ENCODE measurements at places on chromosomes 4 and X. TPM values are rescaled to one million over a fixed set of nuclear protein-coding genes. Genes with fewer than 3 reads are reported as not detected.

DNA sequence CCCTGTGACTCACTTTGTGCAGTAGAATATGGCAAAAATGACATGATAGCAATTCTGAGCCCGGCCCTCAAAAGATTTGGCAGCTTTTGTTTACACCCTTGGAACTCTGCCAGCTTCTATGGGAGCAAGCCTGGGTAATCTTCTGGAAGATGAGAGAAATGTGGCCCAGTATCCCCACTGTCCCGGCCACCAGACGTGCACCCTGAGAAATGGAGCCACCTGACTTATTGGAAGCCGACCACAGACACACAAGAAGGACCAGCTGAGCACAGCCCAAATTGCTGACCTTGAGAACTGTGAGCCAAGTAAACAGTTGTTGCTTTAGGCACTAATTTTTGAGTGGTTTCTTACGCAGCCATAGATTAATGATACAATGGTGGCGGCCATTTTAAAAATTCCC is 197.0 kb downstream of the STIM2 start:
- no peaks in the 10 kb centered on the region for H3K4me1 ChIP-seq
- no peak overlapping the region for H3K27ac ChIP-seq
- H3K4me3 ChIP-seq: no peak overlapping the region
- no peaks in the 10 kb centered on the region for H3K36me3 ChIP-seq

- no peak overlapping the region for H3K4me3 ChIP-seq
- H3K4me1 ChIP-seq: no peaks in the 10 kb centered on the region
- H3K36me3 ChIP-seq: no peaks in the 10 kb centered on the region
- no peak overlapping the region for H3K27ac ChIP-seq
These were observed 177.3 kb upstream of the DKK2 start for GRCh38 chr4:107213410-107213809.

The ZNF674 gene
- 4.4 TPM for total RNA-seq

The MAGEC2 gene
- not detected for total RNA-seq

DNA sequence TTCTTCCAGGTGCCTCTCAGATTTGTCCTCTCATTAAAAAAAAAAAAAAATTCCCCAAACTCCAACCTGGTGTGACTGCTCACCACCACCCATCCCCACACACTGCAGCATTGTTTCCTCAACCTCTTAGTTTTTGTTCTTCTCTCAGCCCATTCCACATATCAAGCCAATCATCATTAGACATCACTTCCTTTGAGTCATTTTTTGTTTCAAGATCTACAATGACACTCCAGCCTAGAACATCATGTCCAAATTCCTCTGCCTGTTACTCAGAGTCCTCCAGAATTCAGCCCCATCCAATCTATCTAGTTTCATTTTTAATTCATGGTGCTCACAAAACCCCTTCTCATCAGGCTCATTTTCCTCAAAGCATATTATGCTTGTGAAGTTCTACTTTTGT is 262.5 kb upstream of the TEX13A start:
- H3K4me1 ChIP-seq: no peaks in the 10 kb centered on the region
- H3K4me3 ChIP-seq: no peak overlapping the region
- no peak for DNase-seq

GRCh38 chrX:33211356-33212260 is at the start of gene DMD:
DMD (minus strand) TSS chrX:33211549; CDS start chrX:33211312, 237 bp downstream.
- DNase-seq: peak; percentile 54
- H3K27ac ChIP-seq: no peak within 1 kb of the TSS

- H3K36me3 ChIP-seq: no peaks in the 10 kb centered on the region
- H3K27me3 ChIP-seq: no peaks in the 10 kb centered on the region
- H3K4me1 ChIP-seq: no peaks in the 10 kb centered on the region
- DNase-seq: no peak
These were observed 217.8 kb upstream of the HCCS start for GRCh38 chrX:10893366-10893765.

The ELOVL6 gene
- 43.4 TPM for total RNA-seq

The TEX11 gene
- 0.75 TPM for total RNA-seq

The SLC9B1 gene
- 1.4 TPM for total RNA-seq
